ENCODE measurements at places on chromosomes 6 and 20.

DNA sequence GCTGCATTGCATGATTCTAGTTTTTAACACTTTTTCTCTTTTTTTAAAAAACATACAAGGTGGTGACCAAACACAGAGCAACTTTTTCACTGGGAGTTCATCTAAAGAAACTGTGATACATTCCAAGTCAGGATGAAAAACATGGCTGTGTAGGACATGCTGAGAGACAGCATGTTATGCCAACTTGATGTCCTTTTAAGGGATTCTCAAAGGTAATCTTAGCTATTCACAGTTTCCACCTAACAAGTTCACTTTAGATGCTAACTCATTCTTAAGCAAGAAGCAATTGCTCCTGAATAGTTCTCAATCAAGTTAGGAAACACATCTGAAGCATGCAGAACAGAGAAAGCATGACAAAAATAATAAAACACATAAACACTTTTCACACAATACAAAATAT lies 3.3 kb downstream of the ASCC3 start:
- DNase-seq, result no peak

DNA sequence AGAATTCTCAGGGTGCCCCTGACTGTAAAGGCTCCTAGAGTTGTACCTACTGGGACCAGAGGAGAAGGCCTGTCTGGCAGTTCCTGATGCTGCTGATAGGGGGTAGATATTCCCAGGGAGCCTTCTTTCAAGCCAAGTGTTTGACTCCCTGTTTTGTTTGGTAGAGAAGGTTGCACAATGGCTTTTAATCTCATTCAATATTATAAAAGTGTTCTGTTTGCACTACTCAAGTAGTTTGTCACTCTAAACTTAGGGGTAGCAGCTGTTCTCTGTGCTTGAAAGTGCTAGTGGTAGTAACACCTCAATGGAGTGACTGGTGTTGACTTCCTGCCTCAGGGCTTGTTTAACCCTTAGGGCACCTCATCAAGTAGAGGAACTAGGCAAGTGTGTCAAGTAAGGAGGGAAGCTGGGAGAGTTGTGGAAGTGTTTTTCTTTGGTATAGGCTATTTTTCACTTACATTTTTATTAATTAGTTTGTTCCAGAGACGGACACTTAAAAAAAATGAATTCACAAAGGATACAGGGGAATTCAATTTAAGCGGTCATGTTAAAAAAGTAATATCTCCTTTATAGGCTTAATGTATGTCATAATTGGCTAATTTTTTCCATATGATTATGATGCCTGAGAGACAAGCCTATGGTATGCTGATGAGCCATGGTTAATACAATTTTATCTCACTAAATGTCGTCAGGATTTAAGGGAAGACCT lies 38.1 kb downstream of the BICRAL start:
- DNase-seq, result no peak

GRCh38 chr6:97361286-97361685 lies 78.3 kb upstream of the MMS22L start:
- DNase-seq, result no peak

DNA sequence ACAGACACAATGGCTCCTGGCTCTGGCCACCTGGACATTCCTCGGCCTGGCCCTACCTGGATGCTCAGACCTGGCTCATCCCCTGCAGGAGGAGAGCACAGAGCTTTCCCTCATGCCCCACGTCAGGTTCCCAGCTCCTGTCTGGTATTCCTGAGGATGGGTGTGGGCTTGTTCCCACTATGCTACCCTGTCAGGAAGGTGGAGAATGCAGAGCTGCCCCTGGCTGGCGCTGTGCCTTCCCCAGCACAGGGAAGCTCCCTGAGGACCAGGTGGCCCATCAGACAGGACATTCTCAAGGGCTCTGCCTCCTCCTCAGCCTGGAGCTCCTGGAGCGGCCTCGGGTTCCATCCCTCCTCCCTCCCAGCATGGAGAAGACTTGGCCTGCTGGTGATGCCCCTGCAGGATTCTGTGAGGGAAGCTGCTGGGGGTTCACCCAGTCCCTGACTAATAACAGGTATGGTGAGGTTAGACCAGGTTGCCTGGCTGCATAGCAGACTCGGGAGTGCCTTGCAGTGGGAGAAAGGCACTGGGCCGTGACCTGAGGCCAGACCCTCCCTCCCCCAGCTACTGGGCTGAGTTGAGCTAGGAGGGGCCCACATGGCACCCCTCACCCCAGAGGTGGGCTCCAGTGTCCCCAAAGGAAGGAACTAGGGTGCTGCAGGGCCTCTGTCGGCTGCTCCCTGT lies 156.0 kb upstream of the MLN start:
- DNase-seq, result no peak

GRCh38 chr20:20872428-20872827 lies 160.0 kb upstream of the RALGAPA2 start:
- DNase-seq, result no peak

DNA sequence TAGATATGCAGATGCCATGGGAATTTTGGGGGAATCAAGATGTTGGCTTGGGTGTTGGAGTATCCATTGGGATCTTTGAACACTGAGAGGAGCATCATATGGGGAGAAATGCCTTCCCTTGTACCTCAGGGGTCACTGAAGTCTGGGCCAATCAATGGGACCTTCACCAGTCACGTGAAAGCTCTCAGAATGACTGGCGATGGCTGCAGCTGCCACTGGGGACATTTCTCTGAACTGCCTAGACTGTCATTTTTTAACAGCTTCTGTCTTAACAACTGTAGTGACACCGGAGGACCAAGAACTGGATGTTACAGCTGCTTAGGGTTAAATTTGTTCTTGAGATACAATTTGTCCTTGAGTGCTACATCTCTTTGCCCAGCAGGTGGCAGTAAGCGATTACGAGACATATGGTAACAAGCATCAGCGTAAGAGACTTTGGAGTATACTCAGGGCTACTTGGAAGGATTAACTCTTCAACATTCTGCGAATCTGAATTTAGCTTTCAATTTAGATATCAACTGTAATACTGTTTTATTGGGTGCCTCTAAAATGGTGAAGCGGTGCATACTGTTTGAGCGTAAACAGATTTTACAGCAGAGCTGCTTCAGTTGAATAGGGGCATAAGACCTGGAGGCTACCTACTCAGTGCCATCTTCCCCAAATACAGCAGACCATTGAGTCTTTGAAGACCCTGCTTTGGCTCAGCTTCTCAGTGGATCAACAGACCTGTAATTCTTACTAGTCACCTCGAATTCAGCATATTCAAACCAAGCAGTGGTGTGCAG lies 36.0 kb downstream of the CCN2 start:
- DNase-seq, result no peak

- no peak for DNase-seq
Measured at GRCh38 chr6:43455531-43456428, at the start of gene DLK2. TSS of gene DLK2 (minus strand) at chr6:43455548. CDS start at chr6:43454825, 723 bp downstream.
